Activated CD4-positive, alpha-beta T cell treated with anti-CD3 and anti-CD28 coated beads, Interleukin-2, amount 10 ng/mL, durations not matched to agents 24 days and 14 days (primary cell): ENCODE measurements at places on chromosomes 16 and 17. TPM values are rescaled to one million over a fixed set of nuclear protein-coding genes. Genes with fewer than 3 reads are reported as not detected.

DNA sequence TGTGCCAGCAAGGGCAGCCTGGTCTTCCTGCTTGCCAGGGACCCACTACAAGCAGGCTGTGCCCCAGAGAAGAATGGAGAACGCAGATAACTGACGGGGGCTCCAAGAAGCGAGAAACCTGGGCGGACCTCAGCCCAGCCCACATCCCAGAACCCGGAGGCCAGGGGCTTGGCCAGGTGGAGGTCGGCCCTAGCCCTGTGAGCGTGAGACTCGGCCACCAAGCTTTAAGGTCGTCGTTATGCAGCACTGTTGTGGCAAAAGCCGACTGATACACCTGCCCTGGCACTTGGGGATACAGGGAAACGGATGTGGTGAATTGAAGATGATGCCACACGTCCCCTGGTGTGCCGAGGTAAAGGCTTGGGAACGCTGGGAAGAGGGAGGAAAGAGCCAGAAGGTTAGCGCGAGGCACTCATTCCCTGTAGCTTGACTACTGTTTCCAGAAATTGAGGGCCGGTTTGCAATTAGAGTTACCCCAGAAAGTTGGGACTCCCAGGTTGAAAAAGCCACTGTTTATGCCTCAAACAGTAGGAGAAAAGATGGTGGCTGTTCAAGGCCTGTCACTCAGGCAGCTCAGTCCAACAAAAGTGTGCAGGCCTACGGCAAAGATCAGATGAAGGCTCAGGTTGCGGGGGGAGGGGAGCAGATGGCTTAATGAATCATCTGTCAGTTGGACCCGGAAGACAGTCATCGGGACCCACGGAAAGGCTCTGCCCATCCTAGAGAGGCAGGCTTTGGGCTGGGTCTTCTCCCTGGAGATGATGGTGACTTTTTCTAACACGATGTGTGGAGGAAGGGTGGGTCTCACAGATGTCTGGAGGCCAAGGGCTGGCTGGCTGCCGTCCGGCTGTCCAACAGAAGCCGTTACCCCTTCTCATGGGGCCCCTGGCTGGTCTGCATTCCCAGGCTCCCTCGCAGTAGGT lies 45.6 kb upstream of the BAHCC1 start:
- no peak overlapping the region for H3K4me3 ChIP-seq
- no peak for DNase-seq
- H3K4me1 ChIP-seq, result peaks cover 2% of the 10 kb centered on the region
- H3K36me3 ChIP-seq, result no peaks in the 10 kb centered on the region

- DNase-seq, result peak; percentile 85
- peaks cover 48% of the 10 kb centered on the region for H3K27me3 ChIP-seq
- peaks cover 70% of the 10 kb centered on the region for H3K4me1 ChIP-seq
- peak overlapping the region; percentile 83 for H3K27ac ChIP-seq
- H3K36me3 ChIP-seq, result peaks cover 8% of the 10 kb centered on the region
These were observed 797 bp downstream of the HES7 start for GRCh38 chr17:8122924-8123694.

The CEP20 gene
- 39.2 and 46.1 TPM in 2 replicates for total RNA-seq

DNA sequence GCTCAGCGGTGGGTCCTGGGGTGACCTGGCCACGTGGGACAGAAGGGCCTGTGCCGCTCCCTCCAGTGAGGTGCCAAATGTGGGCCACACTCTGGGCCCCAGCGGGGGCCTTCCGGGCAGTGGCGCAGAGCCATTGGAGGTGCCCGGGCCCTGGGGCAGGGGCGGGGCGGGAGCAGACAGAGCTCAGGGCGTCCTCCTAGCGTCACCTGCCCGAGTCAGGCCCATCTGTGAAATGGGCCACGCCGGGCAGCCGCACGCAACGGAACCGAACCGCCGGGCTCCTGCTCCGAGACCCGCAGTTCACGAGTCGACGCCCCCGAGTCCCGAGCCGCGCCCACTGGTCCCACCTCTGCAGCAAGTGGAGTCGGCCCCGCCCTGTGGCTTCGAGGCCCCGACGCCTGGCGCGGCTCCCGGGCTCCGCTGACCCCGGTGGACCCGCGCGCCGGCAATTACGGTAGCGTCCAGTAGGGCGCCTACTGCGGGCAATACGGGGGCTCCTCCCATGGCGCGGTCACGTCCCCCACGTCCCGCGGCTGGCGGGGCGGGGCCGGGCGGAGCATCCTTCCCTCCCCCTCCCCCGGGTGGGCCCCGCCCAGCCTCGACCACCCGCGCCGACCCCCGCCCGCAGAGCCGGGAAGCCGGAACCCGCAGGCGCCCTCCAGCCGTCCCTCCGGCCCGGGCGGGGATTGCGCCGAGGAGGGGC lies 1.9 kb downstream of the SLC16A3 start:
- H3K4me3 ChIP-seq, result peak overlapping the region; percentile 96
- DNase-seq, result peak; percentile 92
- H3K36me3 ChIP-seq, result peaks cover 10% of the 10 kb centered on the region
- H3K27me3 ChIP-seq, result no peaks in the 10 kb centered on the region

- H3K36me3 ChIP-seq, result peaks cover 22% of the 10 kb centered on the region
- DNase-seq, result no peak
- H3K4me1 ChIP-seq, result peaks cover 32% of the 10 kb centered on the region
- no peaks in the 10 kb centered on the region for H3K27me3 ChIP-seq
These were observed 54.6 kb downstream of the WDR45B start for GRCh38 chr17:82593590-82594087.
